ENCODE measurements at places on chromosomes 6 and 20.
A peak's percentile ranks its signal among the peaks of the same experiment; 100 is the strongest.

DNA sequence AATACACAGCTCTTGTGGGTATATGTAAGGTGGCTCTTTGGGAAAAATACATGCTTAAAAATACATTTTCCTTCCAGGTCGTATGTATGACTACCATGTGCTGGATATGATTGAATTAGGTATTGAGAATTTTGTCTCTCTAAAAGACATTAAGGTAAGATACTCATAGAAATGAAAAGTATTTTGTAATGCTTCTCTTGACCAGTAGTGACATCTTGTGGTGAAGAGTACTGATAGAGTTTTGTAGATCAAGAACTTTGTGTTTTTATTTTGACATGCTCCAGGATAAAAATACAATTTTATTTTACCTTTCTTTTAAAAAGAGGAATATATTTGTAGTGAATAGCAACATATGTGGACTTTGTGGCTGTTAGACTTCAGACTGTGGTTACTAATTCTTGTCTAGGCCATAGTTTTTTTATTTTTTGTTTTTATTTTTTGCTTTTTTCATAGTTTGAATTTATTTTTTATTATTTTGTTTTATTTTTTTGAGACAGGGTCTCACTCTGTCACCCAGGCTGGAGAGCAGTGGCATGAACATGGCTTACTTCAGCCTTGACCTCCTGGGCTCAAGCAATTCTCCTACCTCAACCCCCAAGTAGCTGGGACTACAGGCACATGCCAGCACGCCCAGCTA lies 17.9 kb downstream of the RPF2 start:
- no peak for DNase-seq

GRCh38 chr6:116352515-116353471 lies 18.0 kb upstream of the DSE start:
- DNase-seq, result no peak

- no peak for DNase-seq
These were observed 28.8 kb downstream of the DEK start for GRCh38 chr6:18235524-18235923.

- no peak for DNase-seq
These were observed 4.0 kb downstream of the PPP1R18 start for GRCh38 chr6:30682143-30683117.

GRCh38 chr6:75495011-75495410 lies 1.4 kb upstream of the FILIP1 start:
- no peak for DNase-seq

GRCh38 chr6:143060354-143060805 lies 309 bp upstream of the AIG1 start:
- no peak for DNase-seq

- no peak for DNase-seq
These were observed 42.0 kb downstream of the UQCC1 start for GRCh38 chr20:35369804-35370203.

- no peak for DNase-seq
These were observed 919.6 kb upstream of the MAP3K7 start for GRCh38 chr6:91506509-91506908.

- DNase-seq, result no peak
These were observed 665 bp downstream of the RRAGD start for GRCh38 chr6:89411145-89412070.

DNA sequence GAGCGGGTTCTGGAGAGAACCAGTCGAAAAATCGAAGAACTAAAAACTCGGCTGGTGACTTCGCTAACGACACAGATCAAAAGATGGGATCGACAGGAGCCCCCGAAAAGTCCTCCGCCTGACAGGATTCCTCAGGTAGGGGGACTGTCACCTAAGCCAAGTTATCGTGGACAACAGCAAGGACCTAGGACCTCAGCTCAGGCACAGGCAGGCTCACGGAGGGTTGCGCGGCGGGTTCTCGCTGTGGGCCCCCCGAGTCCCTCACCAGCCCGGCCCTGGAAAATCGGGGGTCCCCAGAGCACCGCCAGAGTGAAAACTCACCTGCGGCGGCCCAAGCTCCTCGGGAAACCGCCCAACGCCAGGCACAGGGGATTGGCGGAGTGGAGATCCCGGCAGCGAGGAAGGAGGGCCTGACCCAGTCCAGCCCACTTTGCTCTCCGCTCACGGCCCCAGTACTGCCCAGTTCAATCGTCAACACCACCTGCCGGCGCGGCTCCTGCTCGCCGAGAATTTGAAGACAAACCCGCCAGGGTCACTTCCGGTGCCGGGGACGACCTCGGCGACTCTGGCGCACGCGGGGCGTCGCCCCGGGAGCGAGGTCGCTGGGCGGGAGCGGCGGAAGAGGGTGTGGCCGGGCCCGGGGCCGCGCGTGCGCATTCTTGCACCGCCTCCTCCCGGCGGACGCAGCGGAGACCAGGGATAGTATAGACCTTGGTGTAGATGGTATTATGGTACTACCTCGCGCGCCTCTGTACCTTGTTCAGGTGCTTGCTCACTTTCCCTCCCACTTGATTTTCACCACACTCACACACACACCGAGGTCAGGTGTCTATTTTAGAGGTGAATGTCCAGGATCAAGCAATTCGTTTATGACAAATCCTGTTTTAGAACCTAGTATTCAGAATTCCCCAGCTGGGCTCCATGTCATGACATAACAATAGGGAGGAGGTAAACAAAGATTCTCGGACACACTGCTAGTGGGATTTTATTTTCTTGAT lies at the start of gene KATNA1:
Gene KATNA1, minus strand, starts transcription at position 567 of the 998 bp plus-strand sequence. CDS start 10,167 bp downstream, outside the sequence.
- DNase-seq, result peak; percentile 44

- no peak for DNase-seq
These were observed 152.7 kb downstream of the DLL1 start for GRCh38 chr6:170137911-170138910.

GRCh38 chr6:136085370-136086115 lies 164.6 kb downstream of the MTFR2 start:
- no peak for DNase-seq

- no peak for DNase-seq
These were observed 28.9 kb downstream of the KIAA1755 start for GRCh38 chr20:38231531-38232121.

GRCh38 chr6:103720393-103720792 lies 1139.3 kb downstream of the HACE1 start:
- DNase-seq, result no peak

GRCh38 chr6:47690791-47691190 lies 7.6 kb upstream of the ADGRF4 start:
- no peak for DNase-seq

GRCh38 chr6:30327232-30327746 lies 562 bp downstream of the TRIM39 start:
- DNase-seq, result no peak

- no peak for DNase-seq
These were observed 237.5 kb downstream of the CD83 start for GRCh38 chr6:14354919-14355572.

GRCh38 chr6:155943635-155944034 lies 488.0 kb upstream of the NOX3 start:
- DNase-seq, result no peak

- no peak for DNase-seq
These were observed 7.6 kb downstream of the GLP1R start for GRCh38 chr6:39056191-39056590.

GRCh38 chr6:93105017-93105416 lies 314.3 kb downstream of the EPHA7 start:
- no peak for DNase-seq

DNA sequence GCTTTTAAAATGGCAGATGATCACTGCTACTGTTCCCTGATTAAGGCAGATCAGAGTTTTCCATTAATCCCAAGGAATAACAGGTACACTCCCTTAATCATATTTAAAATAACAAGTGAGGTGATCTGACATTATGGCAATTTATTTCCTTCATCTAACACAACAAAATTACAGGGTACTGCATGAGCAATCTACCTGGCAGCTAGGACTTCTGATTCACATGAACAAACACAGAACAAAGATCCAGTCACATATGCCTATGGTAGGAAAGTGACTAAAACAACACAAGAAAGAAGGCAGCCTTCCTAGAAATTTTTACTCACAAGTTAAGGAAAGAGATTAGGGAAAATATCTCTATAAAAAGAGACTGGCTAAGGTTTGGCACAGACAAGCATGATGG lies 33.2 kb downstream of the MAP7 start:
- DNase-seq, result no peak

GRCh38 chr20:53547664-53548239 lies 45.9 kb downstream of the ZNF217 start:
- no peak for DNase-seq

DNA sequence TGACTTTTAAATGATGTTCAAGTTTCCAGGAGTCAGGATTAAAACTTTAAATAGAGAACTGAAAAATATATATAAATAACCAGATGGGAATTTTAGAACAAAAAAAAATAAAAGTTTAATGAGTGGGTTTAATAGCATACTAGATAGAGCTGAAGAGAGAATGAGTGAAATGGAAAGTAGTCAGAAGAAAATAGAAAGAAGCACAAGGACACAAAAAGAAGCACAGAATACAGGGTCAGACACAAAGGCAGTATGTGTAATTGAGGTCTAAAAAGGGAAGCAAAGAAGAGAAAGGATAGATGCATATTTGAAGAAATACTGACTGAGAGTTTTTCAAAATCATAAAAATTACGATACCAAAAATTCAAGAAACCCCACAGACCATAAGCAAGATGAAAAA lies 159.8 kb upstream of the FERMT1 start:
- no peak for DNase-seq

DNA sequence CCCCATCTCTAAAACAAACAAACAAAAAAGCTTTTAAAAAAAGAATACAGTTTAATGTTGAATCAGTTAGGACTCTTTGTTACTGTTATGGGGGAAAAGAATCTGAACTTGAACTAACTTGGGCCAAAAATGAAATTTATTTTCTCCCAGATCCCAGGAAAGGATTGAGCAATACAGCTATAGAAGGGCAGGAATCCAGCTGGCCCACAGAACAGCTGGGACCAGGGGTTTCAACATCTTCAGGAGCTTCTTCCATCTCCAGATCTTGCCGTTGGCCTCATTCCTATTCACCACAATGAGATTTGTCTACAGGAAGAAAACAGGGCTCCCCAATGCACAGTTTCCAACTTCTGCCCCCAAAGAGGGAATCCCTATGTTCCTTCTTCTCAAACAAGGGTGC lies 43.2 kb upstream of the AKAP12 start:
- DNase-seq, result no peak

GRCh38 chr20:50708845-50709635 lies 17.7 kb upstream of the RIPOR3 start:
- DNase-seq, result no peak

GRCh38 chr6:119022796-119023195 lies 55.7 kb downstream of the FAM184A start:
- DNase-seq, result no peak

- no peak for DNase-seq
These were observed 516.2 kb downstream of the BCKDHB start for GRCh38 chr6:80622641-80623040.

- no peak for DNase-seq
These were observed 296.3 kb downstream of the TAF4 start for GRCh38 chr20:61769286-61769832.

GRCh38 chr6:72371473-72371872 lies 250.4 kb upstream of the KCNQ5 start:
- no peak for DNase-seq

DNA sequence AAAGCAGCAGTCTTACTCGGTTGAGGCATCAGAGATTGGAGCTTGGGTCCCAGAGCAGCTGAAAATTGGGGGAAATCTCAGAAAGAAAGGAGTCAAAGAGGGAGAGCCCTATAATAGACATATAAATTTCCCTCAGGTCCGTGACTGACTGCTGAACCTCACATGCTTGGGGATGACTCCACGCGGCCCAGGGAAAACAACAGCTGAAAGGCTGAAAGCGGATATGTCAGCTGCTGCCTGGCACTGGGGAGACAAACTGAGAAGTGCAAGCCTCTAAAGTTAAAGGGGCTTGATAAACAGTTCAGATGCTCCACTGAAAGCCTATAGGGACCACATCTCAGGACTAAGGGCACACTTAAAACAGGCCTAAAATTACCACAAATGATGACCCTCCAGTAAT lies 255.9 kb upstream of the RIN2 start:
- no peak for DNase-seq

DNA sequence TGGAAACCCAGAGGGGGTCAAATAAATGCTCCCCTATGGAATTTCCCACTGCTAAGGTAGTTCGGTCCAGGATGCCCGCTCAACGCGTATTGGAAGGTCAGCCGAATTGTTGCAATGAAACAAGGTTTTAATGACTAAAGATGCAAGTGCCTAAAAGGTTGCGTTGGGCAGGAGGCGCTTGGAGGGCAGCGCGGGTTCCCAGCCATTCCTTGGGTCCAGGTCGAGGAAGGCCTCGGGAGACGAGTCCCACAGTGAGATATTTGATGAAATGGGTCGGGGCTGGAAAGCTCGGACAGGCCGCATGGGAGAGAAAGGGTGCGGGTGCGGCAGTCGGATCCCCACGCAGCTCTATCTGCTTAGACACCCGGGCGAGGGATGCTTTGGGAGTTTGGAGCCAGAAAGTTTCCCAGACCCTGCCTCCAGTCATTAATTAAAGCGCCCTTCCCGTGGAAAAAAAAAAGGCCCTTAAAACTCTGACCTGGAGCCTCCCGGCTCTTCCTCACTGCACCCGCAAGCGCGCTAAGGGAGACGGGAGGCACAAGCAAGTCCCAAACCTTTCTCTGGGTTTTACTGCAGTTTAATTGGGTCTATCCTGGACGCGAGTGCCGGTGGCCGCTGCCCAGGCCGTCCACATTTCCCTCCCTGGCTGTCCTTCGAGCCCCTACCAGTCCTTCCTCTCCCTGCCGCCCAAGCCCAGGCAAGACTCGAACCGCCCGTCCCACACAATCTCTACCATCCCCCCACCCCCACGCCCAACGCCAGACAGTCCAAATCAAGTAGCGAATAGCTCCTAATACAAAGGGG lies 24.2 kb downstream of the TFAP2A start:
- no peak for DNase-seq

DNA sequence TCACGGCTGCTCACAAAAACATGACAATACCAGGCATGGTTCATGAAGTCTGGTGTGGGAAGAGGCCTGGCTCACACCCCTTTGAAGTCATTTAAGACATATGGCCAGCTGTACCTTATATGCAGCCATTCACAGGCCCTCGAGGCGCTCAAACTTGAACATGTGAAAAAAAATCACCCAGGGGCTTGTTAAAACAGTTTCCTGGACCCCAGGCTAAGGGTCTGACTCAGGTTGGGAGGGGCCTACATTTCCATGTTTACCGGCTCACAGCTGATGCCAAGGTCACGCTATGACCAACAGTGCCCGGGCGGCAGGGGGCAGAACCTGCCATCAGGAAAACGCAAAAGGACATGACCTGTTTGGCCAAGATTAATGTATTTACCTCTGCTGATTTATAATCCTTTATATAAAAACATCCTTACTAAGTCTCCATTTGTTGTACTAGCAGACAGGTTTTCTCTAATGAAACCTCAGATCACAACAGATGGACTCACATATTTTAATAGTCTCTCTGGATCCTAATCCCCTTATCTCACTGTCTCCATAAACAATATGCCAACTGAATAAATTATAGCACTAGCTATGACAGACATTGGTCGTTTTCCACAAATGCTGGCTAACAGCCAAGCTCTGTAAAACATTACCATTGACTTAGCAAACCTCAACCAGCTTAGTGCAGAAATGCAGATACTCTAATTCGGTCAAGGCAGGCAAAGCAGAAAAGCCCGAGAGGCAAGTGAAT lies 19.9 kb downstream of the EZR start:
- DNase-seq, result no peak

Measured in cortex of kidney (tissue), 1 donor.